Osteoblast (primary cell): ENCODE measurements at places on chromosomes 6 and 20.
A peak's percentile ranks its signal among the peaks of the same experiment; 100 is the strongest.

DNA sequence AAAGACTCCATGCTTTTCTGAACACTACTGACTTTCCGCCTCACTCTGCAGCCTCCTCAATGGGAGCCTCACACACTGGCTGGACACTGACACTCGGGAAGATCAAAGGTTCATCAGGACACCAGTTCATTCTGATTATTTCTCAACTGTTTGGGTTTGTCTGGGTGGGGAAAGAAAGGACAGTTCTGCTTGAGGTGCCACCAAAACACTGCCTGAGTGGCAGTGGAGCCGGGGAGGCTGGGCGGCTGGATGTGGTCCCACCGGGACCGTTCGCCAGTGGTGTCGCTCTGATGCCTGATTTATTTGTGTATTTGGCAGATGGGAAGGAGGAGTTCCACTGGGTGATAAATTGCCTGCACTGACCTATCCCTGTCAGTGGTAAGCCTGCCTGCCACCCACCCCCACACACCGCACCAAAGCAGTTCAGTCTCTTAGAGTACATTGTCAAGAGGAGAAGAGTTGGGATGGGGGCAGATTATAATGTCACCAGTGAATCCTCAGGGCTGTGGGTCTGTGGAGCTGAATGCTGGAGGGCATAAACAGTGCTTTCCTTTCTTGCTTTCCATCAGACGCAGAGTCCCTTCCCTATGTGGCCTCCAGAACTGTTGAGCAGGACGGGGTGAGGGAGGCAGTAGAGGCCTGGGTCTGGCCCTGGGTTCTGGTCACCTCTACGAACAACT, 49.8 kb downstream of the EDN1 start:
- peak; percentile 27 for DNase-seq

- no peak for DNase-seq
These were observed 178.7 kb downstream of the TBXT start for GRCh38 chr6:165988757-165989456.

DNA sequence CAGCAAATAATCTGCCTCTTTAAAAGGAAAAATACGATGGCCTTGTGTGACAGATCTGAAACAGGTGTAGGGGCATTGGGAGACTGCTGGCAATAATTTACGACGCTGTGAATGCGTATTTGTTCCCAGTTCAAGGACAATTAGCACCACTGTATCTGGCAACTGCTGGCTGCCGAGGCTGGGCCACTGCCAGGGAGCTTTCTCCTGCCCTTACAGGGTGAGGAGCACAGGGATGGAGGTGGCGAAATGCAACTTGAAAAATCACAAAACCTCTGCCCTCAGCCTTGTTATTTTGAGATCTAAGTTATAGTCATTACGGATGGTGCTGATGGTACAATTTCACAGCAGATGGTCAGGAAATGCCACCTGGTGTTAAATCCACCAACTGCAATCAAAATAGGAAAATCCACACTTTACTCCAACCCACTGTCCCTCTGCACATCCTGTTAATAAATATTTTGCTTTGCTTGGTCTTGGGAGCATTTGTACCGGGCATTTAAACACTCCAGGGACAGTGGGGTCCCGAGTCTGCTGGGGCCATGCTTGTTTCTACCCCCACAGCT, 6.4 kb downstream of the MYLK4 start:
- DNase-seq: no peak

GRCh38 chr6:89258912-89259311, 41.8 kb upstream of the GABRR1 start:
- DNase-seq: peak; percentile 26

DNA sequence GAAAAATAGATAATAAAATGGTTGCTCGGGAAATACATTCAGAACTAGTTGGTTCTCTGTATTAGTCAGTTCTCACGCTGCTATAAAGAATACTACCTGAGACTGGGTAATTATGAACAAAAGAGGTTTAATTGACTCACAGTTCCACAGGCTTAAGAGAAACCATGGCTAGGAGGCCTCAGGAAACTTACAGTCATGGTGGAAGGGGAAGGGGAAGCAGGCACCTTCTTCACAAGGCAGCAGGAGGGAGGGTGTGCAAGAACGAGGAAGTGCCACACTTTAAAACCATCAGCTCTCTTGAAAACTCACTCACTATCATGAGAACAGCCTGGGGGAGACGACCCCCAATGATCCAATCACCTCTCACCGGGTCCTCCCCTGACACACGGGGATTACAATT, 24.2 kb upstream of the SNX9 start:
- DNase-seq: no peak

DNA sequence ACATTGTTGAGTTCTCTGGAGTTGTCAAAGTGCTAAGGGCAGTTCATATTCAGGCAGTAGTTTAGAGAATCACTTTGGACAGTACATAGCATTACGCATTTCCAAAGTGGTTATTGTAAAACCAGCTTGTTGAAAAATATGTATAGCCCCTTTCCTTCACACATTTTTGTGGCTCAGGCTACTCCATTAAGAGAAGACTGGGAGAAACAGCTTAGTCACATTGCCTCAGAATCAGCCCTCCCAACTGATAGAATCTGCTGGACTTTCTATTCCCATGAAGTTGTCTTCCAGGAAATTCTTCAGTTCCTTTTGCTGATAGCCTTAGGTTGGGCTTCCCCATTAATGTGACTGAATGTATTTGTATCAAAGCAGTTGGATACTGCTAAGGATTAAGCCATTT, 39.5 kb upstream of the HDGFL1 start:
- no peak for DNase-seq

- no peak for DNase-seq
These were observed 5.9 kb downstream of the DHX35 start for GRCh38 chr20:38968090-38968489.

DNA sequence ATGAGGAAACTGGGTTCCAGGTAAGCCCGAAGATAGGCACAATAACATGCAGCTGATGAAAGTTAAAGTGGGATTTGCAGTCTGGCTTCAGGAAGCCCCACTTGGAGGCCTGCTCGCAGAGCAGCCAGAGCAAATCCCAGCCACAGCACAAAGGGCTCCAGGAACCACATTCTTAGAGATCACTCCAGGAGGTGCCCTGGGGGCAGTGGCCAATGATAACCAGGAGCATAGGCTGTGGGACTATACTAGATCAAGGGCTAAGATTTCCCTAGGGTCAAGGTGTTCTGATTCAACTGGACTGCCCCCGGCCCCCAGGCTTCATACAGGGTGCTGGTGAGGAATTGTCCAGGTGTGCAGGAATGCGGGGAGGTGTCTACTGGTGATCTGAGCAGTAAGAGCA, 133.9 kb upstream of the PTPRT start:
- DNase-seq: no peak

DNA sequence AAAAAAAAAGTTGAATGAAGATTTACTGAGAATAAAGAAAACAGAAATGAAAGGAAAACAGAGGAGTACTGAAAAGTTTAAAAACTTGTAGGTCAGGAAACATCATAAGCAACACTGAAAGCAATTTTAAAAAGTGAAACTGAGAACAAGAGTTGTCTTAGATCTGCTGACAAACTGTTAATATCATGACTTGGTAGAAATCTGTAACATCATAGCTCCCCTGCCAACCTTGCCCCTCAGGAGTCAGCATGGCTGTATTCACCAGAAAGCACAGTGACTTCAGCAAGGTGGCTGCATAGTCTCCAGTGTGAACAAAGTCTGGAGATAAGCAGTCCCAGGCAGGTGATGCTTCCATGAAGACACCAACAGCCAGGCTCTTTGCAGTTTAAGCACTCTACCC, 5.3 kb downstream of the NAA20 start:
- no peak for DNase-seq

DNA sequence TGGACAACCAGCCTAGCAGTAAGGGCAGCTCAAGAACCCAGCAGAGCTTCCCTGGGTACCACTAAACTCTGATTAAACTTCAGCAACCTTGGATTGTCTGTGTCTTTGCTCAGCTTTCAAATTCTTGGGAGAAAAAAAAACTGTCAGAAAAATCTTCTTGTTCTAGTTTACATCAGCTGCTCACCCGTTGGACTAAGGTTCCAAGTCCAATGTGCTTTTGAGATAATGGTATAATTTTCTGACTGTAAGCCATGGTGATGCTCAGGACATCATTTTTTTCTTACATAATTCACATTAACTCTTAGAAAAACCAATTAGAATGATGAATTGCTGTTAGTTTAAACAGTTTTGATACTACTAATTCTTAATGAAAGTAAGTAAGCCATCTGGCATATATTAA, 145.8 kb downstream of the COL9A1 start:
- no peak for DNase-seq

DNA sequence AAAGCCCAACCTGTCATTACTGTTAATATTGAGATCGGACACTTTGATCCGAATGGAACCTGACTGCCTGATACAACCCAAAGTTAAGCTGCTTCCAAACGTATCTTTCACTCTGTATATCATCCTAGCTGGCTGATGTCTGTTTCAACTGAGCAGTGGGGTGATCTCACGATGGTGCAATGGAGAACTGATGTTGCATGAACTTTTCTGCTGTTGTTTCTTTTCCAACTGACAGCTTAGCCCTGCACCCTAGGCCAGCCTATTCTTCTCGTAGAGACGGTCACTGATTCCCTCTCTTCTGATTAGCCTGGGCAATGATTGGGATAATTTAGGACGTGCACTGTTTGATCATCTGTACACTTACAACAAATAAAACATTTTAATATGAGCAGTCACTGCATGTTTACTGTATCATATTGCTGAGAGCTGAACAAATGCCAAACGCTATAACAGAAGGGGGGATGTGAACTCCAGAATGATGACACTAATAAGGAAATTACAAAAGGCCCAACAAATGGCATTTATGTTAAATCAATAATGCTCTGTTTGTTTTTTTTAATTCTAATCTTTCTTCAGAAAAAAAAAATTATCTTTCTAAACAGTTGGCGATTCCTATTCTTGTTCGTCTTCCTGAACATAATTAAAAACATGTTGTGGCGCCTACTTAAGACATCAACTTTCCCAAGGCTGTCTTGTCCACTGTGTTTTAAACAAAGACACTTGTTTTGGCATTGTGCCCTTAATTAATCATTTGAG, 184.8 kb downstream of the ZNF217 start:
- DNase-seq: no peak

DNA sequence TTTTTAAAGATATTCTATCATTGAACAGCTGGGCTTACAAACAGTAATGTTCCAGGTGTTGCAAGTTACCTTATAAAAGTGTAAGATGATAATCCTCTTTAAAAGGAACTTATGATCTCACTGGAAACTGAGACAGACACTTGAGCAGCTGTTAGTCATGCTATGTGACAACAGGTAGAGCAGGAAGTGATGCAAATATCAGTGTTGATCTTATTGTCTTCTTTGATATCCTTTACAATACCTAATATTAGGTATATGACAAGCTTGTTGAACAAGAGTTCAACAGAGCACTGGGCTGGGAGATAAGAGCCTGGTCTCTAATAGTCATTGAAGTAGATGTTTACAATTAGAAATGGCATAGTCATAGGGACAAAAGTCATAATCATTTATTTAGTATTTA, 150.0 kb downstream of the UBE3D start:
- no peak for DNase-seq

GRCh38 chr6:30061858-30062458, 893 bp downstream of the POLR1H start:
- no peak for DNase-seq

GRCh38 chr6:117194271-117194670, 71.1 kb upstream of the VGLL2 start:
- DNase-seq: no peak

DNA sequence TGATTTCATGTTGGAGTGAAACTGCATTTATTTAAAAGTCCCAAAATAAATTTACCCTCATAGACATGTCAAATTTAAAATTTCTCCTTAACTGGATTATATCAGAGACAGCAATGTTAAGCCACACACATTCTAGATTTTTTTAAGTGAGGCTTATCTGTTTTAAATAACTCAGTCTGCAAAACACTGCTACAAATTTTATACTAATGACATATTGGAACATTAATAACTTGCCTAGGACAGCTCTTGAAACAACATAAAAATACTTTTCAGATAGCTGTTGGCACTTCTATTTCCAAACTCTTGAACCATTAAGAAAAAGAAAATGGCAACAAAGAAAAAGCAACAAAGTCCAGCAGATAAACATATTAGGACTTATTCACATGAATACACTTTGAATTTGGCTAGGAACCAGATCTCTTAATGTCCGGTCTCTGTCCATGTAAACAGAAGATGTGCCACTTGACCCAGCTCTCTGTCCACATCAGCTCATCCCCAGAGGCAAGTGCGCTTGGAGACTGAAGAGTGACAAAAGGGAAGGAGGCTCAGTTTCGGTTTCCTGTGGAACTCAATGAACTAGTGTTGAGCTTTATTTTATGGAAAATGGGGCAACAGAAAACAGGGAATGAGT, 219.3 kb upstream of the THBS2 start:
- no peak for DNase-seq

DNA sequence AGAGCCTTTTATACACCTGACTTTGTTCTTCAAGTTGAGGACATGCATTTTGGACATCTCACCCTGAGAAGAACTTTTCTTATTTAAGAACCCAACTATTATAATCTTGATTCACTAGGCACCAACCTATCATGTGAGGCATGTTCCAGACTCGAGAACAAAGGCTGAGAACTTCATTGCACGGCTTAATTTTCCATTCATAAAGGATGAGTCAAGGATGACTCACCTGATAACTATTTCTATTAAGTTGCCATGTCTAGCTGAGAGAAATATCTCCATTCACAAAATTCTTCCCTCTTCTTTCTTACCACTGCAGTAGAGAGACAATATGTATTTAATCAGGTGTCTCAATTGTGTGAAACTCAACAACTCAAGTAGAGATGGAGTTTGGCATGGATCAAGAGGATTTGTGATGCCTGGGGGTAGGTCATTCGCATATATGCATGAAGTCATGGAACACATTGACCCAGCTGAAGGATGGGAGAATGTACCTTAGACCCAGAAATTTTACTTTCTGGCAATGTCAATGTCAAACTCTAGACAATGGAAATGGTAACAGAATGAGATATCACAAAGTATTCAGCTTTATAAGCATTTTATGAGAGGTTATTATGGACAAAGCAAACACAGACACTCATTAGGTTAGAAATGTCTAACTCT, 208.7 kb upstream of the PRND start:
- DNase-seq: peak; percentile 67

- no peak for DNase-seq
These were observed 111.5 kb downstream of the TMEM242 start for GRCh38 chr6:157211603-157212455.

- DNase-seq: no peak
These were observed 84.7 kb downstream of the ASXL1 start for GRCh38 chr20:32442630-32443373.

- peak; percentile 64 for DNase-seq
These were observed 24.6 kb upstream of the ID4 start for GRCh38 chr6:19812512-19813119.
